Gastrocnemius medialis (tissue), 4 donors: ENCODE measurements at places on chromosomes 7 and 10.

DNA sequence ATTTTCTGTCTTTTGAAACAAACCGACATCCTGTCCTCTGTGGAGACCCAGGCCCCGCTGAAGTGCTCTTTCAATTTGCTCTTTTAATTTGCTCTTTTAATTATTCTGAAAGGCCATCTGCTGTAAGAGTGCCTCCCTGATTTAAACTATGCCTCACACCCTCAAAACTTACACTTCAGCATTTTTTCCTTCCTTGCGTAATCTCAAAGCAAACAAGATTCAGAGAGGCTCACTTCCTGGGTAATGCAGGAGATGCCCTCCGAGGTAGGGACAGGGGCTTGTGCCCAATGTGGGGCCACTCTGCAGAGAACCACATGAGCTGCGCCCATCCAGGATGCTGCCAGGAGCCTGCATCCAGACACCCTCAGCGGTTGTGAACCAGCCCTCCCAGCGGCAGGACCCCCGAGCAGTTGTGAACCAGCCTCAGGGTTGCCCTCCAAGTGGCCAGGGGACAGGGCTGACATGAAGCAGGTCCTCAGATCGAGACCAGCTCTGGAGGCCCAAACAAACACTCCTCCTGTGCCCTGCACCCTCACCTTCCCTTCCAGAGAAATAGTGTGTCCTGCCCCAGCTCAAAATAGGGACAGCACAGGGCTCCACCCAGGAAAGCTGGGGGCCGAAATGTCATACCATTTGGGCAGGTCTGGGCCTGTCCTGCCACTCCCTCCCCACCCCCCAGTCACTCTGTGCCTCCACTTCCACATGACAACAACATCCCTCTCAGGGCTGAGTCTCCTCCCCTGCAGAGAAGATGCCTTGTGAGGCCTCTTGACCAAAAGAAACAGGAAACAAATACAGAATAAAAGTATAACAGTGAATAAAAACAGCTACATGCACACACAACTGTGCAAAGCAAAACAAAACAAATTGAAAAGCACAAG, 190.4 kb downstream of the PTPRN2 start:
- no peak overlapping the region for H3K27ac ChIP-seq
- no peaks in the 10 kb centered on the region for H3K4me1 ChIP-seq
- no peak overlapping the region for H3K4me3 ChIP-seq
- no peak for DNase-seq
- H3K36me3 ChIP-seq = no peaks in the 10 kb centered on the region

- no peak for DNase-seq
- H3K27me3 ChIP-seq = no peaks in the 10 kb centered on the region
- H3K4me3 ChIP-seq = no peak overlapping the region
Observed at GRCh38 chr7:8168336-8168735, 93.6 kb downstream of the ICA1 start.

DNA sequence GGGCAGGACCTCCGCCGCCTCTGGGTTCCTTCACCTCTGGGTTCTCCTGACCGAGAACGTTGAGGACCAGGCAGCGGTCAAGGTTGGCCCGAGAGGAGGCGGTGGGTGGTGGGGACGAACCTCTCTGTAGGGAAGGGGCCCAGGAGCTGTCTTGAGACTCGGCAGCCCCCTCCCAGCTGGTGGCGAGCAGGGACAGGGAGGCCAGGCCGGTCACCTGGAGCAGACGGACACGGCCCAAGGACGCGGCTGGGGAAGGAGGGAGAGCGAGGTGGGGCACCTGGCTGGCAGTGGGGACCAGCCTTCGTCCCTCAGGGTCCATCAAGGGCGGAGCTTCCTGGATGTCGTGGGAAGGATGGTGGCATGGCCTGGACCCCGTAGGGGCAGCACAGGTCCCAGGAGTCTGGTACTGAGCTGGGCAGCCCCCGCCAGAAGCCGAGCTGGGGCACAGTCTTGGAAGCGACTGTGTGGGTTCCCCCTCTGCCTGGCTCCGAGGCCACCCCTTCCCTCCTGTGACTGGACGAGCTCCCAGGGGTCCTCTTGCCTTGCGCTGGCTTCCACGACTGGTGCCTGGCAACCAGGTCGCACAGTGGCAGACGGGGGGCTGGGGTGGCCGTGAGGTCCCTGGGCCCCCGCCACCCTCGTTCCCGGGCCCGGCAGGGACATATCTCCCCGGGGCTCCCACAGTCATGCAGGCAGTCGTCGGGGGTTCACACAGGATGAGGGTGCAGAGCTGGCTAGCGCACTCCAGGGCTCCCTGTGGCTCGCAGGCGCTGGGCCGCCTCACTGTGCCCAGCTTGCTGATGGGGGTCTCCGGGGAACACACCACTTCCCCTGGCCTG, 89.9 kb downstream of the DNAJB6 start:
- no peaks in the 10 kb centered on the region for H3K27me3 ChIP-seq
- no peak for DNase-seq
- peaks cover 15% of the 10 kb centered on the region for H3K36me3 ChIP-seq
- H3K27ac ChIP-seq = no peak overlapping the region
- H3K4me3 ChIP-seq = no peak overlapping the region

DNA sequence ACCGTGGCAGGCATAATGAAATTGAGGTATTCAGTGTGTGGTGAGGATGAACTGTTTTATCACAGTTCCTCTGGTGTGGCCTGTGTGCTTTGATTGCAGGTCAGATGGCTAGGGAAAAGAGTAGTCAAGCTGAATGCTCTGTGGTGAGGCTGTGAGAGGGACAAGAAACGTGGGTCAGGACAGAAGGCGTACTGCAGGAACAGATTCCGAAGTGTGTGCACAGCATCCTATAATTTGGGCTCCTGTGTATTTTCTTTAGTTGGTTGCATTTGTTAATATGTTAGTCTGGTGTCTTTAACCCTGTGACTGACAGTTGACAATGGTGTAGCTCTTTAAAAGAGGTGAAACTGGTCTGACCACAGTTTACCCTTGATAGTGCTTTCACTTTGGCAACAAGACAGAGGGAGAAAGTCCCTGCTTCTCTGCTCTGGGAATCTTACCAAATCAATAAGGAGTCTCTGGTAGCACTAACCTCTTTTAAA, 76.5 kb downstream of the AUTS2 start:
- no peak overlapping the region for H3K4me3 ChIP-seq
- H3K27ac ChIP-seq = no peak overlapping the region
- no peaks in the 10 kb centered on the region for H3K36me3 ChIP-seq
- no peaks in the 10 kb centered on the region for H3K27me3 ChIP-seq
- H3K4me1 ChIP-seq = peaks cover 40% of the 10 kb centered on the region

DNA sequence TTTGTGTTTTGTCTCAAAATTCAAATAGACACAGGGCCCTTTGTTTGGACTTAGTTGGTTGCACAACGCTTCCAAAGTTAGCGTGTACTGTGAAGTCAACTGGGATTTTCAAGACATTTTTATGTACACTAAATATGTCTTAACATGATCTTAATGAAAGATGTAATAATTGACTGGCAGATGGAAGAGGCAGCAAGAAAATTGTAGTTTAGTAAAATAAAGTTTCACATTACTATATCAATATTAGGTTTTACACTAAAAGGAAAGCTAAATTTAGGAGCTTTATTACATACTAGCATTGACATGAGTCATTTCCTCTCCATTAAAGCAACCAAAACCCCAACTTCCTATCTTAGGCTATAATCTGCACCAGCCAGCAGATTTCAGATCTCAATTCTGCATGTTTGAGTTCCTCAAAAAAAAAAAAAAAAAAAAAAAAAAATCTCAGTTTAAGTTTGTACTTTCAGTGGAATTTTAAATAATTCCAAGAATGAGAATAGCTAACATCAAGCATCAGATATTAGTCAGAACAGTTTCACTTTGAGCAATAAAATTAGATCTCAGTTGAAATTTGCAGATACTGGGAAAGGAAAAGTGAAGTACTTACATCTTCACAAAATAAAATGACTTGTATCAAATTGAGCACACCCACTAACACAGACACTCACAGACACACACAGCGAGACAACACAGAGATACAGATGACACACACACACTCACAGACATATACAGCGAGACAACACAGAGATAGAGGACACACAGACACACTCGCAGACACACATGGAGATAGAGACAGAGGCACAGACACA, 346.6 kb upstream of the KLF6 start:
- peak overlapping the region; percentile 1 for H3K27ac ChIP-seq
- H3K27me3 ChIP-seq = no peaks in the 10 kb centered on the region
- no peaks in the 10 kb centered on the region for H3K36me3 ChIP-seq
- H3K4me3 ChIP-seq = no peak overlapping the region
- H3K4me1 ChIP-seq = no peaks in the 10 kb centered on the region

- H3K27me3 ChIP-seq = no peaks in the 10 kb centered on the region
- no peak overlapping the region for H3K4me3 ChIP-seq
- H3K4me1 ChIP-seq = no peaks in the 10 kb centered on the region
- no peak for DNase-seq
- no peak overlapping the region for H3K27ac ChIP-seq
Observed at GRCh38 chr10:123642293-123642692, 23.9 kb upstream of the GPR26 start.

DNA sequence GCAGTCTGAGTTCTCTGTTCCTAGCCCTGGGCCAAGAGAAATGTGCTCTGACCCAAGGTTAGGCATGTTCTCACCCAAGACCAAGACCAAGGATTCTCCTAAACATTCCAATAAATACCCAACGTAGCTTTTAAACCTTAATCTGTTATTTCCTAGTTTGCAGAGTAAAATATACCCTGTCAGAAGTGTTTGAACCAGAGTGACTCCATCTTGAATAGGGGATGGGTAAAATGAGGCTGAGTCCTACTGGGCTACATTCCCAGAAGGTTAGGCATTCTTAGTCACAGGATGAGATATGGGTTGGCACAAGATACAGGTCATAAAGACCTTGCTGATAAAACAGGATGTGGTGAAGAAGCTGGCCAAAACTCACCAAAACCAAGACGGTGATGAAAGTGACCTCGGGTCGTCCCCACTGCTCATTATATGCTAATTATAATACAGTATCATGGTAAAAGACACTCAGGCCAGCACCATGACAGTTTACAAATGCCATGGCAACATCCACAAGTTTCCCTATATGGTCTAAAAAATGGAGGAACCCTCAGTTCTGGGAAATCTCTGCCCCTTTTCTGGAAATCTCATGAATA, 27.7 kb downstream of the PLXNA4 start:
- no peak for DNase-seq
- H3K36me3 ChIP-seq = no peaks in the 10 kb centered on the region

- no peak for DNase-seq
- no peaks in the 10 kb centered on the region for H3K36me3 ChIP-seq
- H3K27me3 ChIP-seq = no peaks in the 10 kb centered on the region
- no peak overlapping the region for H3K4me3 ChIP-seq
Observed at GRCh38 chr7:42981601-42982000, 49.4 kb downstream of the MRPL32 start.

- no peak overlapping the region for H3K27ac ChIP-seq
- DNase-seq = no peak
- H3K4me1 ChIP-seq = no peaks in the 10 kb centered on the region
- H3K36me3 ChIP-seq = no peaks in the 10 kb centered on the region
- H3K4me3 ChIP-seq = no peak overlapping the region
- H3K27me3 ChIP-seq = no peaks in the 10 kb centered on the region
Observed at GRCh38 chr7:138169441-138169851, 93.2 kb downstream of the AKR1D1 start.

GRCh38 chr7:157654350-157654749, 317.5 kb downstream of the DNAJB6 start:
- no peak overlapping the region for H3K27ac ChIP-seq
- no peak for DNase-seq
- no peaks in the 10 kb centered on the region for H3K36me3 ChIP-seq
- no peaks in the 10 kb centered on the region for H3K4me1 ChIP-seq

- no peak overlapping the region for H3K4me3 ChIP-seq
- no peak overlapping the region for H3K27ac ChIP-seq
- H3K36me3 ChIP-seq = no peaks in the 10 kb centered on the region
- peaks cover 18% of the 10 kb centered on the region for H3K4me1 ChIP-seq
- DNase-seq = no peak
Observed at GRCh38 chr7:47497367-47498096, 84.4 kb downstream of the TNS3 start.

GRCh38 chr7:134724606-134725005, 54.8 kb upstream of the CALD1 start:
- H3K36me3 ChIP-seq = no peaks in the 10 kb centered on the region
- no peaks in the 10 kb centered on the region for H3K4me1 ChIP-seq
- DNase-seq = no peak
- no peak overlapping the region for H3K4me3 ChIP-seq

- peak overlapping the region; percentile 45 for H3K27ac ChIP-seq
- no peaks in the 10 kb centered on the region for H3K27me3 ChIP-seq
- no peak overlapping the region for H3K4me3 ChIP-seq
- no peaks in the 10 kb centered on the region for H3K36me3 ChIP-seq
- DNase-seq = no peak
- H3K4me1 ChIP-seq = peaks cover 61% of the 10 kb centered on the region
Observed at GRCh38 chr7:55527307-55527706, 45.0 kb downstream of the VOPP1 start.

- no peak overlapping the region for H3K27ac ChIP-seq
- no peak for DNase-seq
- no peaks in the 10 kb centered on the region for H3K4me1 ChIP-seq
- H3K4me3 ChIP-seq = no peak overlapping the region
- no peaks in the 10 kb centered on the region for H3K27me3 ChIP-seq
Observed at GRCh38 chr10:48533951-48534720, 70.7 kb downstream of the ARHGAP22 start.

DNA sequence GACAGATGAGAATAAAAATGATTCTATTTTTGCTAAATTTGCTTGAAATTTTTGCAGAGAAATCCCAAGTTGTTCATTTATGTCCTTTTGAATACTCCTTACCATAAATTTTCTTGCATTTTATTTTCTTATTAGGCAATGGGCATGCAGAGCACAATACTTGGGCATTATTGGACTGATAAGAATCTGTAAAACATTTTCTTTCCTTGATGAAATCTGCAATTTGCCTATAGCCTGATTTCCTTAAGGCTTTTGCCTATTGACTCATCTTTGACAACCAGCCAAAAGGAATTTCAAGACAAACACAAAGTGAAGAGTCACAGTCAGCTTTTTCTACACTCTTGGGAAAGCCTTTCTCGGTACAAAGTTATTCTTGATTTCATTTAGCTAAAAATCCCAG, 30.5 kb upstream of the GNAT3 start:
- DNase-seq = no peak
- no peaks in the 10 kb centered on the region for H3K4me1 ChIP-seq
- H3K27ac ChIP-seq = no peak overlapping the region
- H3K36me3 ChIP-seq = no peaks in the 10 kb centered on the region
- H3K4me3 ChIP-seq = no peak overlapping the region

DNA sequence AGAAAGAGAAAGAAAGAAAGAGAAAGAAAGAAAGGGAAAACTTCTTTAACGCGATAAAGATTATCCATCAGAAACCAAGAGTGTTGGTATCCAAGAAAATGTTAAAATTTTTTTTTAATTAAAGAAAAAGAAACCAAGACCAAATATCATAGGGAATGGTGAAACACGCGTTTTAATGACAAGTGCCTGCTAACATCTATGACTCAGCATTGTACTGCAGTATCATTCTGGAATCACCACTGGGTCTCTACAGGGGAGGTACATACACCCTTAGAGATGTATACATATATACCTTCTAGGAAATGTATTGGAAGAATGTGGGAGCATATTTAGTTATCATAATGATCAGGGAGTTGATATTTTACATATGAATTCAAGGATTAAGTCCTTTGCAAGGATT, 32.1 kb upstream of the PIK3AP1 start:
- DNase-seq = no peak
- no peaks in the 10 kb centered on the region for H3K36me3 ChIP-seq
- no peak overlapping the region for H3K4me3 ChIP-seq
- H3K27me3 ChIP-seq = no peaks in the 10 kb centered on the region
